ENCODE measurements at places on chromosomes 3 and 15.

- DNase-seq: no peak
These were observed 2.2 kb downstream of the LRCH3 start for GRCh38 chr3:197793247-197793646.

DNA sequence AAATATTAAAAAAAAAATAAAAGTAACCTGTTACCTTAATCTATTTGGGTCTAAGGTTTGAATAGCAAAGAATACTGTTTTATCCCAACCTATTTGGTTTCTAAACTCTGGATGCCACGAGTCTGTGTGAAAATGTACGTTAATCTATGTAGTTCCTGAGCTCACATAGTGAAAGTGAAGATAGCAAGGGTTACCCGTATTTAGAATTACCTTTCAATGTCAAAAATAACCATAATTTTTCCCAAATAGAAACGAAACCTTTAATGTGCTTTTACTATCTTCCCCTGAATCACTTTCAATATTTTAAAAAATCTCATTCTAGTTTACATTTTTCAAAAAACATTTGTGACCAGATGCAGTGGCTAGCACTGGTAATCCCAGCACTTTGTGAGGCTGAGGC, 5.8 kb upstream of the USP50 start:
- no peak for DNase-seq

DNA sequence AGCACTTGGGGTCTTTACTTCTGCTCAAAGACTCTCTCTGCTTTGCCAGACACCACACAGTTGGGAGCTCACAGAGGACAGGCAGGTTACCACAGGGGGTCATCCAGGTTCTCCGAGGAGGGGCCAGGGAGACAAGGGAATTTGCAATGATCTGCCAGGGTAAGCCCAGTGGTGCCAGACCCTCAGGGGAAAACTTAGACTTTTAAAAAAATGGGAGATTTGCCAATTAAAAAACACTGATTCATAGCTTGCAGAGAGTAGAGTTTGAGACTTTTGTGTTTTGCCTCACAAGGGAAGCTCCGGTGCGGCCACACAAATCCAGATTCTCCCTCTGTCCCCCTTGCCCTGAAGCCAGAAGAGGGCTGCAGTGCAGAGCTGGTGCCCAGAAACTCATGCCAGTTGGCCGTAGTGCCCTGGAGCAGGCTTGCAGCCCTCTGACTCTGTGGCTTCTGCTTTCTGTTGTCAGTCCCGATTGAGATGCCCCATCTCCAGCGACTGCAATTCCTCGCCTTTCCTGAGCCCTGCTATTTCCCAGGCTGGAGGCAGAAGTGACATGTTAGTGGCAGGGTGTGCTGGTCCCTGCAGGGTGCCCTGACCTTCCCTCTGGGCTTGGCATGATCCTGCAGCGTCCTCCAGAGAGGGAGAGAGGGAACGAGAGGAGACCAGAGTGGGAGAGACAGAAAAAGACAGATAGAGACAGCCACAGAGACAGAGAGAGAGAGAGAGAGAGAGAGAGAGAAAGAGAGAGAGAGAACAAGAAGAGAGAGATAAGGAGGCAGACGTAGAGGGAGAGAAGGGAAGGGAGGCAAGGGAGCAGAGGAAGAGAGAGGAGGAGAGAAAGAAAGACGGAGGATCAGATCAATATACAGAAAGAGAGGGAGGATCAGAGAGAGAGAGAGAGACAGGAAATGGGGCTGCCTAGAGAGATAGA, 46.0 kb downstream of the RHCG start:
- peak; percentile 32 for DNase-seq

DNA sequence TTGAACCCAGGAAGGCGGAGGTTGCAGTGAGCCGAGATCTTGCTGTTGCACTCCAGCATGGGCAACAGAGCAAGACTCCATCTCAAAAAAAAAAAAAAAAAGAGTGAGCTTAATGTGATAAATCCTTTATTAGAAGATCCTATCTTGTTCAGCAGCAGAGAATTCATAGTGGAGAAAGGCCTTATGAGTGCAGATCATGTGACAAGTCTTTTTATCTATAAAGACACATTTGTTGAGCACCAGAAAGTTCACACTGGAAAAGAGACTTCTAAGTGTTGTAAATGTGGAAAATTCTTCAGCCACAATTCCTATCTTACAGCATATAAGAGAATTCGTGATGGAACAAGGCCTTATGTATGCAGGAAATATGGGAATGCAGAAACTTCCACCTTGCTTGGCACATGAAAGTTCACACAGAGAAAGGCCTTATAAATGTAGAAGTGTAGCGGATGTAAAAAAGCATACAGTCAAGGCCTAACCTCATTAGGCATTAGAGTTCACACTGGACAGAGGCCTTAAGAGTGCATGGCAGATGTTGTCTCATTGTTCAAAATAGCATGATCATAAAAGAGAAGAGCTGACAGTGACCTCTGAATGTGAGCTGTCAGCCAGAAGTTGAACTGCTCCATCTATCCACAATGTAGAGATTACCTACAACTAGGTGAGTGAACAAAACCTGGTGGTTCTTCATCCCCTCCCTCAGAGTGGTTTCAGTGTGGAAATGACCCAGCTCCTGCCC, 16.7 kb downstream of the ADAM10 start:
- DNase-seq: no peak

- no peak for DNase-seq
These were observed 33.8 kb downstream of the DRD3 start for GRCh38 chr3:114144909-114145688.

GRCh38 chr15:52790941-52791751, 1.0 kb upstream of the ONECUT1 start:
- DNase-seq: no peak

GRCh38 chr3:139552632-139553365, 13.3 kb upstream of the RBP1 start:
- no peak for DNase-seq

GRCh38 chr3:15978801-15979200, 181.0 kb upstream of the ANKRD28 start:
- DNase-seq: no peak

DNA sequence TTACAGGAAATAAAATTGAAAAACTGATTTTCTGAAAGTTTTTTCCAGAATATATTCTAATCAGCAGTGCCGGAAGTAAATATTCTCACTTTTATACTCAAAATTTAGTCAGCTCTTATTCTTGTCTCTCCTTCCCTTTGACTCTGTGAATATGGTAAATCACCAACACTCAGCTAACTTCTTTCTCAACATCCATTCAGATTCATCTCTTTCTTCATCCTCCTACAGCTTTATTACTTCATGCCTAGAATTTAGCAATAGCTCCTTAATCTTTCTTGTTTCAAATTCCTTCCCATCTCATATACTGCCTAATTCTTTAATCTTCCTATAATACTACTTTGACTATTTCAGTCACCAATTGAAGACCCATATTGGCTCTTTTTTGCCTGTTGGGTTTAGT, 67.9 kb downstream of the FGF7 start:
- DNase-seq: no peak

DNA sequence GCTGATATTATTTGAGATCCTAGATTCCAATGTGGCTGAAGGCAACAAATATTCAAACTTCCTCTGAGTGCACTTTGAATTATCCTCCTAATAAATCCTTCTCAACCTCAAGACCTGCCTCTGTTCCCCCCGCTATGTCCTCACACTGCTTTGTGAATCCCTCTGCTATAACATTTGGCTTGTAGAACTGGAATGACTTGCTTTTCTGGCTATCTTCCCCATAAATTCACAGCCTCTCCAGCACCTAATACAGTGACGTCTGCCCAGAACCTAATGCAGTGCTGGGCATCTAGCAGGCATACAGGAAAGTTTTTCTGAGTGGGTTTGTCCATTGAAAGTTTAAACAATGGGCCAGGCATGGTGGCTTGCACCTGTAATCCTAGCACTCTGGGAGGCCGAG, 643.9 kb upstream of the ADAMTS9 start:
- no peak for DNase-seq

- no peak for DNase-seq
These were observed 363.8 kb upstream of the ICE2 start for GRCh38 chr15:60842694-60843093.

DNA sequence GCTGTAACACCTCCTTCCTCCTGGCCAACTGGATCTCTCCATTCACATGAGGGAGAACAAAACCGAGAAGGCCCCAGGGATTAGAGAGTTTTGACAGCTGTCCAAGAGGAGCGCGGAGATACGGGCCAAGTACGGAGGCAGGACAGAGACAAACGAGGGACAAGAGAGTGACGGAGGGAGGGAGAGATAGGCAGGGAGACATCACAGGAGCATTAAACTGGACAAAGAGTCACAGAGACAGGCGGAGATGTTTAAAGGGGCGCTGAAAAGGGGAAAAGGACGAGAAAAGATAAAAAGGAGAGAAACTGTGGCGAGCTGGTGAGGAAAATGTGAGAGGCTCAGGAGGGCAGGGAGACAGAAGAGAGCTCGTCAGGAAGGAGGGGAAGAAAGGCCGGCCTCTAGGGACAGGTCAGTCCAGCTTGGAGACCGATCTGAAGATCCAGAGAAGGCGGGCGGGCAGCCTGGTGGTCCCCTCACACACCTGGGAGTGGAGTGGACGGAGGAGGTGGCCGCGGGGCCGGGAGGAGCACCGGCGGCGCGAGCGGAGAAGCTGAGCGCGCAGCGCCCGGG, 40.5 kb upstream of the ROPN1 start:
- DNase-seq: peak; percentile 61

- DNase-seq: no peak
These were observed 8.5 kb upstream of the ILDR1 start for GRCh38 chr3:122030381-122031122.

- peak; percentile 62 for DNase-seq
These were observed 1078.5 kb downstream of the TUSC7 start for GRCh38 chr3:117788061-117788460.

- no peak for DNase-seq
These were observed 422.3 kb downstream of the TIGIT start for GRCh38 chr3:114716126-114716525.

GRCh38 chr3:80554304-80554703, 786.5 kb upstream of the ROBO1 start:
- DNase-seq: no peak

DNA sequence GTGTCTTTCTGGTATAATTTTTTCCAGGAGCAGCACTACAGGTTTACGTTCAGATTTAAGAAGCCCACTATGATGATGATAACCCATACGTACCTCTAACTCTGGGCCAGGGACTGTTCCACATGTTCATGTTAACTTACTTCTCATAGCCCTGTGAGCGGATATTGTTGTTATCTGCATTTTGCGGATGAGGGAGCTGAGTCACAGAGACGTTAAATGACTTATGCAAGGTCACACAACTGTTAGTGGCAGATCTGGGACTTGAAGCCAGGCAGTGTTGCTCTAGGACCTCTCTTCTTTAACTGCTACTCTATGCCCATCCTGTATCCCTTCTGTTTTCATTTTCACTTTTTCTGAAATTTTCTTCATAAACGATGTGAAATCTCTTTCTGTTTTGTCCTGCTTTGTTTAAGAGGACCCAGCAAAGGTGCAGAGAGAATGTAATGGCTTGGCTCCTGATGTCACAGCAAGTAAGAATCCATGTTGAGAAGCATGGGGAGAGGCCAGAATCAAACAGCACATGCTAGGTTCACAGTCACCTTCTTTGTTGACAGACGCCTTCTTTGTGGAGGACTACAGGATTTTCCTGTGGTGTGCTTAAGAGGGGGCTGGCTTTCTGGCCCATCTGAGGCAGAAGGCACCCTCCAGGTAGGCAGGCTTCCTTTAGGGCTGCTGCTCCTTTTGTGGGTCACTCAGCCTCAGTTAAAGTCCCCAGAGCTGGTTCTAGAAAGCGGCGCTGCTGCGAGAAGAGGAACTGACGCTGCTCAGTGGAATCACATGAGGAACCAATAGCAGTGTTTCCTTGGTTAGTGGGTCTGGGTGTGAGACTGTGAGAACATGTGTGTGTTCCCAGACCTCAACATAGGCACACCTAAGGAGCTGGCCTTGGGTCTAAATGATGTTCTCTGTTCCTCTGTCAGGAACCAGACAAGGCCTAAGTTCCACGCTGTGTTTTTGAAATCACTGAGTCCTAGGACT, 121.6 kb downstream of the TMEM108 start:
- DNase-seq: no peak

GRCh38 chr3:24067483-24067882, 122.4 kb downstream of the NR1D2 start:
- DNase-seq: no peak

GRCh38 chr15:75193976-75194375, 7.7 kb upstream of the C15orf39 start:
- no peak for DNase-seq

DNA sequence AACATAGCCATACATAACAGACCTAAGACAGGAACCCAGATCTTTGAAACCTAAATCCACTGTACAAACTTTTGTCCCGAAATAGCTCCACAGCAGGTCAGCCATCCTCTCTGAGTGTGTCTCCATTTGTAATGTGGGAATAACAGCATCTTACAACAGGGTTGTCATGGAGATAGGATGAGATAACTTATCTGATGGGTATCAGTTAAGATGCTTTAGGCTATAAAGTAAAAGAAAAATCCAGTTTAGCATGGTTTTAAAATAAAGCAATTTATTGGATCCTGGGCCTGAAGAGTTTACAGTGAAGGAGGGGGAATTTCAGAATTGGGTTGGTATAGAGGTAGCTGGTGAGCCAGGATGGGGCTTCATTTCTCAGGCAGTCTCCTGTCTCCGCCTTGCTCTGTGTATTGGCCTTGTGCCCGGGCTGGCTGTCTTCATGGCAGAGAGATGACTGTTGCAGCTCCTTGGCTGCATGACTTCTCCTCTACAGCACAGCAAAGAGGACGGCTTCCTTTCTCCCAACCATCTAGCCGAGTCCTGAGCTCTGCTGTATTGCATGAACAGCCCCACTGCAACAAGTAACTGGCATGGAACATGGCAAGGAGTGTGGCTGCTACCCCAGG, 131.9 kb upstream of the PROK2 start:
- peak; percentile 62 for DNase-seq

DNA sequence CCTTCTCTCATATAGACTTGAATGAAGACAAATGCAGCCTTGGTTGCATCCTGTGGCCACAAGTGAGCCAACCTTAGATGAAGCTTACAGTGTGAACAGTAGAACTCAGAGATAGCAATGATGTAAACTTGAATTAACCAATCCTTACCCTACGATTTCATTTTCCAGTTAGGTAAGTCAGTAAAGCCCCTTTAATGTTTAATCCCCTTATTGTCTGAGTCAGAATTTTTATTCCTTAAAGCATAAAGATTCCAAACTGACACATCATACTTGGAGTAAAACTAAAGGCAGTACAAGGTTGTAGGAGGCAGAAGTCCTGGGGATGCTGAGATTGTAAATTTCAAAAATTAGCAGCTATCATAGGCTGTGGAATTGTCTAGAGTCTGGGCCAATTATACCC, 507.8 kb upstream of the DPH6 start:
- no peak for DNase-seq

DNA sequence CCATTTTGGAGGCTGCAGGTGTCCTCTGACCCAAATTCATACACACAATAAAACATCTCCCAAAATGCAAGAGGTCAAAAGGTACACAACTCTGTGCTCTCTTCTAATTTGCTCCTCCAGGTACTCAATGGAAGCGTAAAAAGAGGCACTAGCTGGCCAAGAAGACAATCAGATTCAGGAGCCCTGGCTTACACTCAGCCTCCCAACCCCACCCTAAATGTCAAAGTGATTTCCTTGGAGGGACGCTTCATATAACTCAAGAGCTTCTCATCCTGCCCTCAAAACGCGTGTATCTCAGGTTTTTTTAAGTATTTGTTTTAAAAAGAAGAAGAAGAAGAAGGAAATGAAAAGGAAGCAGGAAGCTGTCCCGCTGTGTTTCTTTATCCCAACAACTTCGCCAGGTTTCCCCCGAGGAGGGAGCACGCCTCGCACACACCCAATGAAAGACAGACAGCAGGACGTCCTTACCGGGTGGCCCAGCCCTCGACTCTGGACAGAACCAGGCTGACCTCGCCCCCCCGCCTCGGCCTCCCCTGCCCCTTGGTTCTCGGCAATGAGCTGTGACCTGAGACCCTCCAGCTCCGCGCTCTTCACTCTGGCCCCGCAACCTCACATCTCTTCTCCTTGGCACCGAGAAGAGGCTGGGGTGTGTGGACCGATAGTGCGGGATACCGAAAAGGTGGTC, 620.7 kb upstream of the ZNF385D start:
- DNase-seq: peak; percentile 51
